Esophagus squamous epithelium (tissue), 5 donors: ENCODE measurements at places on chromosomes 16 and 17.

DNA sequence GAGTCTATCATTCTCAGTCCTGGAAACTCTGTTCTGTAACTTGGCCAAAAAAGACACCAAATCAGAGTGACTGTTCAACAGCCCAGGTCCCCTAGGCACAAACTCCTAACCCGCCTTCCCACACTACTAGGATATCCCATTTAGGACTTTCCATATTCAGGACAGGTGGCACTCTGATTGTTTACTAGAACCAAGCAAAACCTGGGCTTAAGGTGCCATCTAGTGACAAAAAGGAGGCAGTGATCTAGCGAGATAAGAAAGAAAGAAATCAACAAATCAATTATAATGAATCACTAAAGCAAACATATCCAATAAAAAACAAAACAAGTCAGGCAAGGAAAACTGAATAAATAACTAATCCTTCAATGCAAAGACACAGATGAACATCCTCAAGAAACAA lies 203.9 kb downstream of the CEP112 start:
- no peak for DNase-seq

- DNase-seq, result no peak
These were observed 434.1 kb downstream of the CDH11 start for GRCh38 chr16:64687786-64688185.

DNA sequence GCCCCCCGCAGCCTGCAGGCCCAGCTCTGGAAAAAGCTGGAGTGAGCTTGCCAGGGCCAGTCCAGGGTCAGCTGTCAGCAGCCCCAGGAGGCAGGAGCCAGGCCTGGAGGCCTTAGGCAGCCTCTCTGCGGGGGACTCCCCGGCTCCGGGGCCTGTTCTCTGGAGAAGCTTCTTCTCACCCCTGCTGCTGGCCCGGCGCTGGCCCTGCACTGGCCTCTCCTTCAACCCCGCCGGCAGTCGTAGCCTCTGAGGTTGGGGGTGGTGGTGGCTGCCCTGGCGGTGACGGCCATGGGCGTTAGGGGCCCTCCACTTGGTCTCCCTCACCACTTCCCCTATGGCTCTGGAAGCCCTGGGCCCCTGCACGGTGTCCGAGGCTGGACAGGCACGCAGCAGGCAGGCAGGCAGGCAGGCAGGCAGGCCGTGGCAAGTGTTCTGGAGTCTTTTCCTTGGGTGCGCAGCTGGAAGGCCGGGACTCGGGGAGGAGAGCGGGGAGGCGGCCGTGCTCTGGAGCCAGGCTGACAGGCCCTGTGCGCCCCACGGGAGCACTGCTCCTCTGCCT lies 2.1 kb downstream of the FOXF1 start:
- no peak for DNase-seq

- no peak for DNase-seq
These were observed 26.3 kb upstream of the OR4D1 start for GRCh38 chr17:58121925-58122324.

DNA sequence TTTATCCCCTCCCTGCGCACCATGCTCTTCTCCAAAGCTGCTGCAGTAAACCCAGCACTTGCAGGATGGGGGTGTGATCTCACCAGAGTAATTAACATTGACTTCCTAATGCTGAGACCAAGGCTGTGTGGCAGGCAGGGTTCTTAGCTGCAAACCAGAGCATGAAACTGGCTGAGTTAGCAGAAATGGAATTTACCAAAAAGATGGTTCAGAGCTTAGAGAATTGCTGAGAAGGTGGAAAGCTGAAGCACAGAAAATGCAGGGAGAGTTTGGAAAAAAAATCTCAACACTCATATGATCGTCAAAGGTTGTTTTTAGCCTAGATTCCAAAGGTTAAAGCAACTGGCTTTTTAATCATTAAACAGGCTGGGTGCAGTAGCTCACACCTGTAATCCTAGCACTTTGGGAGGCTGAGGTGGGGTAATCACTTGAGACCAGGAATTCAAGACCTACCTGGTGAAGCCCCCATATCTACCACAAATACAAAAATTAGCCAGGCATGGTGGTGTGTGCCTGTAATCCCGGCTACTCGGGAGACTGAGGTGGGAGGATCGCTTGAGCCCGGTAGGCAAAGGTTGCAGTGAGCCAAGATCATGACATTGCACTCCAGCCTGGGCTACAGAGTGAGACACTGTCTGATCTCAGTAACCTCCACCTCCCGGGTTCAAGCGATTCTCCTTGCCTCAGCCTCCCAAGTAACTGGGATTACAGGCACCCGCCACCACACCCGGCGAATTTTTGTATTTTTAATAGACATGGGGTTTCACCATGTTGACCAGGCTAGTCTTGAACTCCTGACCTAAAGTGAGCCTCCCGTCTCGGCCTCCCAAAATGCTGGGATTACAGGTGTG lies 6.0 kb upstream of the TXNDC11 start:
- no peak for DNase-seq

DNA sequence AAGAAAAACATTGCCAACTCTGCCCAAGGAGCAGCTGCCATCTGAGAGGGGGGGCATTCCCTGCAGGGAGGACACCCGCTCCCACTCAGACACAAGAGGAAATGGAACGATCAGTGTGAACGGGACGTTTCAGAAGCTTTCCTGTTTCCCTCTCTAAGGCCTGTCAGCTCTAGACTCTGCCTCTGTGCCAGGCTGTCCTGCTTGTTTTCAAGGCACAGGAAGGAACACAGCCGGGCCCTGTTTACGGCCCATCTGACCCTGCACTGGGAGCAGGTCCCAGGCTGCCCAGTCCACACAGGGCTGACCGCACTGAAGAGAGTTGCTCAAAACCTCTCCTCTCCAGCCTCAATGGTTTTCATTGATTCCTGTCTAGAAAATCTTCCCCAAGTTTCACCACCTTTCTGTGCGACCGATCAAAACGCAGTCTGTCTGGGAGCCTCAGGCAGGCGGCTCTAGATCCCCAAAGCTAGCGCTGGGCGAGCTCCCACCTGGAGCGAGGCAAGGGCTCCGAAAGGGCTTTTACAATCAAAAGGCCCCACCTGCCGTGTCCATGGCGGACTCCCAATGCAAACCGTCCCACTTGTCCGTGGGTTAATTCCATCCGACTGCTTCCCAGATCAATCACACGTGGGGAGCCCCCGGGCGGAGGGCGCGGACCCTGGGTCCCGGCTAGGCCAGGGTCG lies 1.5 kb downstream of the PIEZO1 start:
- no peak for DNase-seq

GRCh38 chr17:79890706-79891105 lies 51.5 kb upstream of the CBX4 start:
- no peak for DNase-seq

- no peak for DNase-seq
These were observed 857 bp upstream of the STAT5A start for GRCh38 chr17:42287305-42287976.

DNA sequence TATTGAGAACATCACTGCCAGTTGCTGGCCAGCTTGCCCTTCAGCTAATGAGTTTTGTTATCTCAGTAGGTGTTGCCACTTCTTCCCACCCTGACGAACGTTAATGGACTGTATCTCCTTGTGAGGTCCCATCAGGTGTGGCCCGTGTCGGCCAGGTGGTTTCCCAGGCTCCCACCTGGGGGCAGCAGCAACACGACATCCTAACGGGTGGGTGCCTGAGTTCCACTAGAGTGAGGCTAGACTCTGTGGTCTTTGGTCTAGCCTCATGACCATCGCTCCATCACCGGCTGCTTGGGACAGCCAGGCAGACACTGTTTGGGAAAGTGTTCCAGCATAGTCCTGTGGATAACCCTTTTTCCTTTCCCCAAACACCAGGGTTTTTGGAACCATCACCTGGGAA lies 45.6 kb upstream of the LCMT1 start:
- DNase-seq, result no peak

DNA sequence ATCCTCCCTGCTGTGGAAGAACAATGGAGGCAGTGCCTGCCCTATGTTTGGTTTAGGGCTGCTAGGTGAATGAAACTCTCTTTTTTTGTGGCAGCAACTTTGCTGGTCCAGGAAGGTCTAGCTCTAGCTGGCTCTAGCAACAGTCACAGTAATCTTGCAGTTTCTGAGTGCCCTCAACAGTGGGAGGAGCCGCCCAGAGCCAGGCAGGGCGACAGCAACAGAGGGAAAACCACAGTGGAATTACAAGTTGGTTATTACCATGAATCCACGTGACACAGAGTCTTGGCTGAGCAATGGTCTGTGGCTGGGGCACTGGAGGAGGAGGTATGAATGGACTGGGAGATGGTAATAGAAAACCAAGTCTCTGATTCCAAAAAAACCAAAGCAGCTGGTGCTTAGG lies 10.3 kb downstream of the HSPB9 start:
- no peak for DNase-seq

DNA sequence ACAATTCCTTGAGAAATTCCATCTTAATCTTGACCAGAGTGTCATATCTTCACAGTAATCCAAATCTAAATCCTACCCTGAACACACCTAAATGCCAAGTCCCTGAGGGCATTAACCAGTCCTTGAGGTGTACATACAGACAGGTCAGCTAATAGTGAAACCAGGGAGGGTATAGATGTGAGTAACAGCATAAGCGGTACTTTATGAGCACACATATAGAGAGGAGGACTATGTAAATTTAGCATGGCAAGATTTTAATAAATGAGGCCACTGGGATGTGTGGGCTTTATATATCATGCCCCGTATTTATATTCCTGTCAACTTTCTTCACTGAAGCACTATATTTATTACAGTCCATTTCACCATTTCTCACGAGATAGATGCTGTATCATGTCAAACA lies 80.2 kb downstream of the GP2 start:
- no peak for DNase-seq

DNA sequence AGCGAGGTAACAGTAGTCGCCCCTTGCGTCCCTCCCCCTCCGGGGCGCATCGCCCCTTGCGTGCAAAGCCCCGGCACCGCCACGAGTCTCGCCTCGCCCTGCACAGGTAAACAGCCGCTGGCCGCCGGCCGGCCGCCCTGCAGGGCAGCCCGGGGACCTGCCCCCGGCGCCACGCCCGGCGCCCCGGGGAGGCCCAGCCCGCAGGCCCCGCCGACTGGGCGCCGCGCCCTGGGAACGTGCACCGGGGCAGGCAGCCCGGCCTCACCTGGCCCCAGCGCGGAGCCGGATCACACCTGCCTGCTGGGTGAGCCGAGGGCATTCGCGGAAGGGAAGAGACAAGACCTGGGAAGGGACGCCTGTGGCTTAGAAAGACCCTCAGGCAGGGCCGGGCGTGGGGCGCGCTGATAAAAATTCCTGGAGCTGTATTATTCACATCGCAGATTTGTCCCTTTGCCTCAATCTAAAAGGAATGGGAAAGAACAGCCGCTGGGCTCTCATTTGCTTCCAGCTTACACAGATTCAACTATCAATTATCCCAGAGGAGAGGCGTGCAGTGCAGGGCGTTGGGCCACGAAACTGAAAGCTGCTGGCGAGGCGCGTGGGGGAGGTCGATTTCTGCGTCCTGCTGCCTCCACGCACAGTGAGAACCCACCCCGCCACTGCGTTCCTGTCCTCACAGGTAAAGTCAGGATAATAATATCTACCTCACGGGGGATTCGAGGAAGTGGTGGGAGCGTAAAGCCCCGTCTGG lies 451.9 kb downstream of the SLC39A11 start:
- DNase-seq, result no peak

DNA sequence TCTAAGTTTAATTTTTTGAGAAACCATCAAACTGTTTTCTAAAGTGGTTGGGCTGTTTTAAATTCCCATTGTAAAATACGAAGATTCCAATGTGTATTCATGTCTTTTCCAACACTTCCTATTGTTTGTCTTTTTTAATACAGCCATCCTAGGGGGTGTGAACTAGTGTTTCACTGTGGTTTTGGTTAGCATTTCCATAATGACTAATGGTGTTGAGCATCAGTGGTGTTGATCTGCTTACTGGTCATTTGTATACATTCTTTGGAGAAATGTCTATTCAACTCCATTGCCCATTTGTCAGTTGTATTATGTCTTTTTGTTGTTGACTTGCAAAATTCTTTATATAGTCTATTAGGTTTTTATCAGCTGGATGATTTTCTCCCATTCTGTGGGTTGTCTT lies 239.2 kb upstream of the AXIN2 start:
- no peak for DNase-seq

GRCh38 chr17:37293770-37294169 lies 82.0 kb upstream of the C17orf78 start:
- no peak for DNase-seq

GRCh38 chr16:77289331-77289809 lies 90.2 kb downstream of the SYCE1L start:
- no peak for DNase-seq

DNA sequence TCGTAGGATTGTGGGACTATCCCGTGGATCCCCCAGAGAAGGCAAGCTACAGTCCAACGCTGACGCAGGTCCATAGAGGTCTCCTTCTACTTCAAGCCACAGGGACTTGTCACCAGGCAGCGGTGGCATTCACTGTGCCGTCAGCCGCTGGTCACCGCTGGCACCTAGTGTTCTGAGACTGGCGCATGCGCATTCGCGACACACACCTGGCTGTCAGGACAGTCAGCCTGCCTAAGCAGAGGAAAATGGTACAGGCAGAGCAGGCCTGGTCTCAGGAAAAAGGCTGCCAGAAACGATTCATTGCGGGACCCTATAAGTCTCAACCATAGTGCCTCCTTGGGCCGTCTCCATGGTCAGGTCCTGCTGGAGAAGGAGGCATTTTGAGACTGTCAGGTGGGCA lies 138.0 kb upstream of the WSB1 start:
- no peak for DNase-seq

- DNase-seq, result no peak
These were observed 23.6 kb downstream of the RAB11FIP4 start for GRCh38 chr17:31415004-31415454.

DNA sequence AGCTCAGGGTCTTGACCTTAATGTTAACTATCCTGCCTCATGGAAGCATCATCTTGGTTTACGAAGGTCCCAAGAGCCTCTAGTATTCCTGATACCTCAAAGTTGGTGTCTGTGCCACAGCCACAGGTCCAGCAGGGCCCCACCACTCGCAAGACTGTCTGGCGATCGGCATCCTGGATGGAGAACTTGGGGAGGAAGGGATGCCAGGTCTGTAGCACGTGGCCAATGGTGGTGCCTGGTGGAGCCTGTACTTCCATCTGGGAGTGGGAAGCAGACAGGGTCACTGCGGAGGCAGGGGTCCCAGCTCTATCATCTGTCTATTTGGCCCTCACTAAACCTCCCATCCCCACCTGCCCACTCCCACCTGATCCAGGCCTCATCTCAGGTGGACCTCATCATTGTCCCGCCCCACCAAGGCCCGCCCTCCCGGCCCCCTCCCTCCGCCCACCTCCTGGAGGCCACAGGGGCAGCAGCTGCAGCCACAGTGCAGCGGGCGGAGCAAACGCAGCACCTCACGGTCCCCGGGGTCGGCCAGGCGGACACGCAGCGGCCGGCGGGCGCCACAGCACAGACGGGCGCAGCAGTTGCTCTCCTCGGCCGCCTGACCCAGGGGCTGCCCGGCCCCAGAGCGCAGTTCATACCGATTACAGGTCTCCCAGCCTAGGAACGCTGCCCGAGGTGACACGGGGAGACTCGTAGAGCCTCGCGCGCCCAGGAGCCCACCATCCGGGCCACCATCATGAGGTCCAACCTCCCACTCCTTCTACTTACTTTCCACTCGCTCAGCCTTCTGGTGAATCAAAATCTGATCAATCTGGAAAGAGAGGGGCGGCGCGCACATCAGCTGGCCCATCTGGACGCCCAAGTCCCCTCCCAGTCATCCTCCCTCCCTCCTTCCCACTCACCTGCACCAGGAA lies 1.4 kb downstream of the PLSCR3 start:
- no peak for DNase-seq

GRCh38 chr17:50806141-50806643 lies 29.2 kb upstream of the WFIKKN2 start:
- no peak for DNase-seq

- DNase-seq, result no peak
These were observed 47.9 kb upstream of the SREBF1 start for GRCh38 chr17:17884391-17885357.
